Effector memory CD4-positive, alpha-beta T cell (primary cell): ENCODE measurements at places on chromosomes 7 and 10.

GRCh38 chr10:133237241-133237587 lies 441 bp upstream of the VENTX start:
- DNase-seq, result no peak

- DNase-seq, result no peak
Measured at GRCh38 chr7:138208864-138209263, 132.6 kb downstream of the AKR1D1 start.

DNA sequence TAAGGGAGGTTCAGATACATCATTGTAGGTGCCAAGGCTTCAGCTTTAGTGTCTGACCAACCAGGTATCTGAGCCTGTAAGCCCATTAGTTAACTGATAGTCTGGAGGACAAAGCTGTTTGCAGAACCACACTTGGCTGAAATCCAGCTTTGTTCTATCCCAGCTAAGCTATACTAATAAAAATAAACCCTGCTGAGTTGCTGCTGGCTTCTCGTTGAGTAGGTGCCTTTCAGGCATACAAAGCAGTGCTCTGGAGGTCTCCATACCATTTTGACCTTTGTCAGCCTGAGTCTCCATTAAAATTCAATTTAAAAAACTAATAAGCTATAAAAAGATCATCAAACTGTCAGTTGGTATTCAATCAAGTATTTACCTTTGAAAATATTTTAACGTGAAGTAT lies 22.0 kb downstream of the CDCA7L start:
- DNase-seq, result no peak

DNA sequence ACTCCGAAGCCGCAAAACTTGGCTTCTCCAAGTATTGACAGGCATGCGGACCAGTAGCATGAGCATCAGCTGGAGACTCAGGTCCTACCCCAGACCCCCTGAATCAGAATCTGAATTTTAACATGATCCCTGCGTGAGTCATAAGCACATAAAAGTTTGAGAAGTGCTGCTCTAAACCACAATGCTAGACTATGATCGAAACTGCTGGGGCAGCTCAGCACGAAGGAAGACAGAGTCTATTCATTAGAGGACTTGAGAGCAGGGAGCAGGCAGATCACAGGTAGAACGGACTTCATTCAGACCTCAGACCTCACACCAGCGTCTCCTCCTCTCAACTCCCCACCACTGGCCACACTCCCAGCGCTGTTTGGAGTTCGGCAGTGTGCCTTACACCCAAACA lies 16.9 kb downstream of the CAMK2G start:
- no peak for DNase-seq

DNA sequence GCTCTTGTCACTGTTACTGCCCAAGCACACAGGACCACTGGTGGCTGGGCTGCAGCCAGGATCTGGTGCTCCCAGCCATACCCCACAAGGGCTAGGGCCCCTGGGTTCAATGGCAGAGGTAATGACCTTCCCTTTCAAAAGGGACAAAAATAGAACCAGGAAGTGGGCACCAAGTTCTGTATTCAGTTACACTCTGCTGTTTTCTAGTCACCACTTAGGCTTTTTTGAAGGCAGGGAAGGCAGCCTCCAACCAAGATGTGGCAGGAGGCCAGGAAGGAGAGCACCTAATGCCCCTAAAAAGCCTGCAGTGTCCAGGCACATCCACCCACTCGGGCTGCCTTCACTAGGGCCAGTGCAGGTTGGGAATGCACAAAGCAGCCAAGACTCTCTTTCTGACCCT lies 47.8 kb downstream of the NOD1 start:
- no peak for DNase-seq

DNA sequence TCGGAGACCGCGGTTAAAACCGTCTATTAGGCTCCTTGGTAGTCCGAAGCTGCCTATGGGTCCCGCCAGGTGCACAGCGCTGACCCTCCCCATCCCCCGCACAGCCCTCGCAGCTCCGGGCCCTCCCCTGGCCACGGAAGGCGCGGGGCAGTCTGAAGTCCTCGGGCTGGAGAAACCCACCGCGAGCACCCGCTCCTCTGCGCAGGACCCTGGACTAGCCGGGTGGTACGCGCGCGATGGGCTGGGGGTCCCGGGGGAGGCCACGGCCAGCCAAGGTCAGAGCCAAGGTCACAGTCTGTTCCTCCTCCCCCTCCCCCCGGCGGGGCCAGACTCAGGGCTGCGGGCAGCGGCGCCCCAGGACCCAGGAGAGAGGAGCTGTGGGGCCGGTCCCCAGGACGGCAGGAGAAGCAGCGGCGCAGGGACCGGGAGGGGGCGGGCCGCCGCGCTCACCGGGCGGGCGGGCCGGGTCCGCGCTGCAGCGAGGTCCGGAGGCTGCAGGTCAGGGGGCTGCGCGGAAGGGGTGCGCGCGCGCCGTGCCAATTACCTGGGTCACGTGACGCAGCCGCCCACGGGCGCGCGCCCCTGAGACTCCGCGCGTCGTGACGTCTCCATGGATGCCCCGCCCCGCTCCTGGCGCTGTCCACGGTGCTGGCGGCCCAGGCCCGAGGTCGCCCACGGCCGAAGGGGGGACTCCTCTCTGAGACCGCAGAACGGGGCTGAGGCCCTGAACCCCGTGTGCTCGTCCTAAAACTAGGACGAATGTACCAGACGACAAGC lies at the start of gene OGDHL:
Gene OGDHL (minus strand): TSS at position 535 of the 777 bp plus-strand sequence. CDS start 3,731 bp downstream, outside the sequence.
- DNase-seq, result no peak

GRCh38 chr10:78448470-78448869 lies 414.8 kb downstream of the RPS24 start:
- DNase-seq, result no peak

DNA sequence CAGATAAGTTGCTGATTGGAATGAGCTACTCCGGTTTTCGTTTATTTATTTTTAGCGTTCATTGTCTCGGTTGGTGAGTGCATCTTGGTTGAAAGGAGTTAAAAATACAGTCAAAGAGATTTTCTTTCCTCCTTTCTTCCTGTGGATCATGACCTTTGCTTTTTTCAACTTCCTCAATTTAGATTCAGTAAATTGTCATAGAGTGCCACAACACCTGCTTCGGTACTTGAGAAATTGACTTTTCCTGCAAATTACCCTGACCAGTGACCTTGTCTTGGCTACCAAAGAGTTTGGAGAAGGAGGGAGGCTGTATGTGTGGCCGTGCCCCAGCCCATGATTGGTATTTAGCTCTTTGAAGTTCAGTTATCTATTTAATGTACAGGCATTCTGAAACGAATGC lies 128.7 kb downstream of the FAM204A start:
- no peak for DNase-seq

DNA sequence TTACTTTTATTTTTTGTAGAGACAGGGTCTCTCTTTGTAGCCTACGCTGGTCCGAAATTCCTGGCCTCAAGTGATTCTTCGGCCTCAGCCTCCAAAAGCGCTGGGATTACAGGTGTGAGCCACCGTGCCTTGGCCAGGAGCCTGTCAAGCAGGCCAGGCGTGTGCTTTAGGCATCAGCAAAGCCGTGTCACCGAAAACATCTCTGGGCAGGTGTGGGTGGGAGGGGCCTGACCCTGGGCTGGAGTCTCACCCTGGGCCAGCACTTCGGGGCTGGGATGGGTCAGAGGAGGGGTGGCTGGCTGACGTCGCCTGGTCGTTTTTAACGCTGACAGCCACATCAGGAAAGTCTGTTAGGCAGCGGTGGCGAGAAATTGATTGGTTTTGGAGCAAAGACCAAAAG lies 80.9 kb downstream of the UNCX start:
- DNase-seq, result no peak

DNA sequence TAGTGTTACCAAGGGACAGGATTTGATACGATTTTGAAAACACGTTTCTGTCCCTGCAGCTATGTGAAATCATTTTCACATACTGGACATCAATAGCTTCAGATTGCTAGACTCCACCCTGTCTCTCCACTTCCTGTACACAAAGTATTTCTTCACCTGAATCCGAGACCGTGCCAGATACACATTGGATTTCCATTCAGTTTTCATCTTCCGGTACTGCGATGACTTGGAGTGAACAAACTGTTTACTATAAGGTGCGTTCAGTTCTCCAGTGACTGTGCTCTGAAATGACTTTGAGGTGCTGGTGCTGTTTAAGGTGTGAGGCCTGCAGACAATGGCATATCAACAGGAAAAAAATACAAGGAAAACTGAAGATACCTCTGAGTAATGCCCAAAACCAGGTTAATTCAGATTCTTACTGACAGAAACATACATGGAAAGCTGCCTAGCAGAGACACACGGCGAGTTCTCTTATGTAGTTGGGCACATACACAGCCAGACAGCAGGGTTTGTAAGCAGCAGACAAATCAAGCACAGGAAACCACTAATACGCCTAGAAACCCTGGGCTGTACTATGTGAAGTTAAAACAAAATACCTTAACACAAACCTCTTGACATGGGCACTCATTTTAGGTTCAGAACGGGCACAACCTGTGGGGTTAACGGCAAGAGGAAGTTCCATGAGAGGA lies 119.2 kb downstream of the GALNT11 start:
- no peak for DNase-seq

GRCh38 chr7:4178916-4179687 lies 503.0 kb upstream of the FOXK1 start:
- no peak for DNase-seq
